Mammary epithelial cell (primary cell): ENCODE measurements at places on chromosomes 1 and 21. TPM values are rescaled to one million over a fixed set of nuclear protein-coding genes. Genes with fewer than 3 reads are reported as not detected.

The TOMM20 gene
- total RNA-seq: 102 TPM

The ETV3L gene
- total RNA-seq: not detected in 2 replicates

The CCDC28B gene
- total RNA-seq: 4.1 and 6.9 TPM in 2 replicates

The UBL4B gene
- total RNA-seq: not detected in 2 replicates

The RGSL1 gene
- total RNA-seq: not detected in 2 replicates

The ALPL gene
- total RNA-seq: not detected

The HLX gene
- total RNA-seq: 0.33 TPM

The TMEM201 gene
- 8.7 and 15.9 TPM in 2 replicates for total RNA-seq

The PIK3CD gene
- total RNA-seq: 16.0 and 19.1 TPM in 2 replicates

The LIN28A gene
- total RNA-seq: not detected in 2 replicates

The EDN2 gene
- total RNA-seq: 0.45 and 0.56 TPM in 2 replicates

The EXOC8 gene
- total RNA-seq: 16.5 TPM

The CYYR1 gene
- 5.2 and 8.3 TPM in 2 replicates for total RNA-seq

The TMEM82 gene
- total RNA-seq: not detected

The GJB4 gene
- total RNA-seq: 0.80 and 1.7 TPM in 2 replicates

The GPA33 gene
- total RNA-seq: not detected in 2 replicates

The DMBX1 gene
- total RNA-seq: not detected in 2 replicates

The MROH9 gene
- total RNA-seq: not detected in 2 replicates

The KRTAP10-1 gene
- not detected in 2 replicates for total RNA-seq

The CFAP74 gene
- total RNA-seq: 0.07 TPM in 1 of 2 replicates, not detected in the other

The TNFSF4 gene
- 0.32 and 0.85 TPM in 2 replicates for total RNA-seq

The LRRC71 gene
- total RNA-seq: not detected

The TFAP2E gene
- total RNA-seq: 0.24 and 0.71 TPM in 2 replicates

The OSBPL9 gene
- total RNA-seq: 87.5 TPM

The LRRIQ3 gene
- 0.50 TPM for total RNA-seq

The SLAMF9 gene
- not detected in 2 replicates for total RNA-seq

The CD1D gene
- total RNA-seq: 2.4 and 3.7 TPM in 2 replicates

The TMEM269 gene
- total RNA-seq: 0.16 and 0.48 TPM in 2 replicates

The ASCL5 gene
- total RNA-seq: not detected

The PEAR1 gene
- 0.83 TPM for total RNA-seq

The KCNK2 gene
- not detected in 2 replicates for total RNA-seq

The PKP1 gene
- 102 TPM for total RNA-seq

The RAD54L gene
- total RNA-seq: 1.2 TPM

The GBP1 gene
- 31.5 TPM for total RNA-seq

The PDE4B gene
- total RNA-seq: 3.8 TPM

The S100A7 gene
- total RNA-seq: not detected in 2 replicates

The CACNA1E gene
- not detected in 2 replicates for total RNA-seq

The ZYG11A gene
- total RNA-seq: 0.67 TPM

The TCHHL1 gene
- total RNA-seq: not detected
